ENCODE measurements at places on chromosomes 2 and 18.
A peak's percentile ranks its signal among the peaks of the same experiment; 100 is the strongest.

DNA sequence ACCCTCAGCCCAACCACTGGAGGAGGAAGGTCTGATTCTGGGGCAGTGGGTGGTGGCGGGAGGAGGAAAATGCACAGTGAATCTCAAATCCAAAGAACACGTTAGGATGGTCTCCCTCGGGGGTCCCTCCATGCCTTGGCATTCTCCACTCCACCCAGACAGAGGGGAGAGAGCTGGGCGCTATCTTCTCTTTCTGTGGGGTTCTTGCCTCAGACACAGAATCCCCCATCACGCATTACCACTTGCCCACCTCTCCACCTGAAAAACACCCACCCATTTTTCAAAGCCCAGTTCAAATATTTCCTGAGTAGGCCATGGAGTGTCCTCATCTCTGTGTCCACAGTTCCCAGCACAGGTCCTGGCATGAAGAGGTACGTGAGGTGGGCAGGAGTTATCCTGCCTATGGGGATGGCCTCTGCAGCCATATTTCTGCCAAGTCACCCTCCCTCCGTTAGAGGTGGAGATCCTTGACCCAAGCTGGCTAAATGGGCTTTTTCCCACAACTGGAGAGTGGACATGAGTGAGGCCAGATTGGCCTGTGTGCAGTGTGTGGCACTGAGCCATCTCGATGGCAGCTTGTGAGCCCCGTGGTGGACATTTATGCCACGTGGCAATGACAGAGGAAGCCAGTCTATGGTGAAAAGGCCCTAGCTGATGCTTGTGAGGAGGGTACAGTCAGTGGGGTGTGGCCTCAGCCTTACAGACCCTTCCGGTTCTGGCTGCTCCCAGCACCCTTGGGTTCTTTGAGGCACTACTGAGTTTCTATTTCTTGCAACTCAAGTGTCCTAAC, 9.5 kb upstream of the TEX261 start:
- no peak for DNase-seq

GRCh38 chr2:167703441-167703840, 544.0 kb downstream of the STK39 start:
- DNase-seq, result no peak

DNA sequence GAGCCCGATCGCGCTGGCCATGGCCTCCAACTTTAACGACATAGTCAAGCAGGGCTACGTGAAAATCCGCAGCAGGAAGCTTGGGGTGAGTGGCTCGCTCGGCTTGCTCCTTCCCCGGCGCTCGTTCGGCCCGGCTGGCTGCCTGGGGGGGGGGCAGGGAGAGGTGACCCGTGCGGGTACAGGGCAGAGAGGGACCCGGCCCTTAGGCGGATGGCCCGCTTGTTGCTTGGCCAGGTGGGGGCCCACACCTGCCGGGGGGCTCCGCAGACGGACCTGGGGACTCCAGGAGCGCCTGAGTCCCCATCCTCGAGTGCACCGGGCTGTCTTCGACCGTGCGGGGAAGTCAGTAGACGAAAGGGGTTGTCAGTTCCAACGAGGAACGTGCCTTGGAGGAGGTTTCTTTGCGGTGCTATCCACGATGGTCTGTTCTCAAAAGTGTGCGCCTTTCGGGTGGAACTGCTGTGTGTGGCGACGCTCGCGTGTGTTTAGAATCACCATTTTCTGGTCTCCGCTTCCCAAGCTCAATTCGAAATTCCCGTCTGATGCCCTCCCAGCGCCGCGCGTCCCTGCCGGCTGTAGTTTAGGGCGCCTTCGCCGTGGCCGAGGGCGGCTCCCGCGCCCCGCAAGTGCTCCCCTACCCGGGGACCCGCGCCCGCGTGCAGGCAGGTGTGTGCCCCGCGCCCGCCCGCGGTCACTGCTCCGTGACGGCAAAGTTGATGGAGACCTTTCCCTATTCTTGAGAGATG, 711 bp downstream of the DOK6 start:
- DNase-seq, result no peak

- no peak for DNase-seq
These were observed 22.1 kb downstream of the KIF1A start for GRCh38 chr2:240797914-240798313.

DNA sequence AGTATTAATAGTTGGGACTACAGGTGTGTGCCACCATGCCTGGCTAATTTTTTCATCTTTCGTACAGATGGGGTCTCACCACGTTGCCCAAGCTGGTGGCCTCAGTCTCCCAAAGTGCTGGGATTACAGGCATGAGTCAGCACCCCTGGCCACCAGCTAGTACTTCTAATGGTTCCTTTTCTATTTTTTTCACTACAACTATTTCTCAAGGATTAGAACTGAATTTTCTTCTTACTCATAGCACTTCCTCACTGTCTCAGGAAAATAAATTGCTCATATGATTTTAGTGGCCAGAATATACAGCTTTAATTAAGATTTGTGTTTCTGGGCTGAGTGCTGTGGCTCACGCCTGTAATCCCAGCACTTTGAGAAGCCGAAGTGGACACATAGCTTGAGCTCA, 43.2 kb upstream of the SOS1 start:
- no peak for DNase-seq

DNA sequence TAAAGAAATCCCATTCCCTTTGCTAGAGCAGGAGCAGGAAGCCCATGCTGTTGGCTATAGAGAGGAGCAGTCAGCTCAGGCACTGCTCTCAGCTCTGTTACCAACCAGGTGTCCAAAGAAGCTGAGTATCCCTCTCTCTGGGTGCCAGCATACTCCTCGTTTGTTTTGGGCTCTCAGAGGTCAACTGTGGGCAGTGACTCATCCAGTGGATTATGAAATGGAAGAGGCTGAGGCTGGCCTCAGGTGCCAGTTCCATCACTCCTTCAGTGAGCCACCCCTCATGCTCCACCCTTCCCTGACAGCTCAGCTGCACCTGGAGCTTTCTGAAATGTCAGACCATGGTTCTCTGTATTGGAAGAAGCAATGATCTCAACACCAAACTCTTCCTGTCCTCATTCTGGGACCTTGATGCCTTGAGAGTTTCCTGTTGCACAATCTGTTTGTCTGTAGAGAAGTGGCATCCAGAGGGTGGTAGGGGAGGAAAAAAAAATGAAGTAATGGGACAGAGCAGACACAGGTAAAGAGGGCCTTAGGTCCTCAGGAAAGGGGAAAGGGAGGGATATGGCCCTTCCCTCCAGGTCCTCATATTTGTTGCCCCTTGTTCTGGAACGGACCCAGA, 31.2 kb upstream of the EN1 start:
- no peak for DNase-seq

DNA sequence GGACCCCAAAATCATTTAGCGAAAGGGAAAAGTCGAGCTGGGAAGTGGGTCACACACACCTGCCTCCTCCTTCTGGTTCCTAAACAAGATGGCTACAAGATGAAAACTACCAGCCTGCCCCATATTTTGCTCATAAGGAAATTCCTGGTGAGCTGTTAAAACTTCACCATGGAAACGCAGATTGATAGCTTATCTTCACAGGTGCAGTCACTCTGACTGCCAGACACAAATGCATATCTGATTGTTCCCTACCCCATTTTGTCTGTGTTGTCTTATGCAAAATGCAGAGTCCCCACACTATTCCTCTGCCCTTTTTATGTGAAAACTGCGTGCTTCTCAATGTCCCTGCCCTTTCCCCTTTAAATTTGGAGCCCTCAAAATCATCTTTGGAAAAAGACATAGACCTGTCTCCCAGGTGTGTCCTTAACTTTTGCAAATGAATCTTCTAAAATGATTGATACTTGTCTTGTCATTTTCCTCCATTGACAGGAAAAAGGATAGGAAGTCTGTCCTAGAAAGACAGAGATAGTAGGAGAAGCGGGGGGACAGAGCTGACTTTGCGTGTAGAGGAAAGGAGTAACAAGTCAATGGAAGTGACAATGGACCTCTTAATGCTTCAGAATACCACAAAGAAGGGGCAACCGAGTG, 38.9 kb upstream of the THOC1 start:
- no peak for DNase-seq

GRCh38 chr2:215363039-215363438, 51.2 kb downstream of the ATIC start:
- no peak for DNase-seq

- no peak for DNase-seq
These were observed 23.6 kb downstream of the ZBTB7C start for GRCh38 chr18:48385596-48385995.

- no peak for DNase-seq
These were observed 24.8 kb downstream of the NOP58 start for GRCh38 chr2:202290316-202290715.

- DNase-seq, result no peak
These were observed 44.3 kb upstream of the TMEM87B start for GRCh38 chr2:112010751-112011150.

- DNase-seq, result peak; percentile 52
These were observed 74.2 kb downstream of the RAB31 start for GRCh38 chr18:9782073-9782857.

GRCh38 chr2:209565896-209566582, 142.2 kb downstream of the MAP2 start:
- no peak for DNase-seq

- DNase-seq, result no peak
These were observed 32.5 kb upstream of the FOSL2 start for GRCh38 chr2:28360058-28360717.

GRCh38 chr2:161265874-161266273, 42.4 kb upstream of the PSMD14 start:
- DNase-seq, result no peak

DNA sequence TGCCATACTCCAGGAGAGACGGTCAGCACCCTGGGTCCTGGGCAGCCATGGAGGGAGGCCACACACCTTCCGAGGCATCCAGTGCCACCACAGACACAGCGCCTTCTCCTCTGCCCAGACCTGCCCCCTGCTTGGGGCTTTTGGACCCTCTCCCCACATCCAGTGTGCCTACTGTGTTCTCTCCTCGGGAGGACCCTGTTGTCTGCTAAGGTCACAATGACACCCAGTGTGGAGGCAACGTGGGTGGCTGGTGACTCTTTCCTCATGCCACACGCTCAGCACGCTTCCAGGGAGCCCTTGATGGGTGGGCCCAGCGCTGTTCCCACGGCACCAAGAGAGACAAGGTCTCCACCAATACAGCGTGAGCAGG, 251.9 kb downstream of the EIPR1 start:
- DNase-seq, result no peak

GRCh38 chr2:227013881-227014280, 150.1 kb downstream of the COL4A4 start:
- DNase-seq, result no peak

GRCh38 chr2:64626963-64627760, 26.6 kb downstream of the SERTAD2 start:
- no peak for DNase-seq

GRCh38 chr2:42575458-42576064, 7.1 kb downstream of the MTA3 start:
- DNase-seq, result no peak

GRCh38 chr2:224757934-224758548, 41.9 kb upstream of the CCDC195 start:
- no peak for DNase-seq

GRCh38 chr2:17543131-17543660, 2.7 kb downstream of the VSNL1 start:
- DNase-seq, result no peak

- no peak for DNase-seq
These were observed 55.6 kb upstream of the TEX51 start for GRCh38 chr2:126843081-126843480.

- DNase-seq, result no peak
These were observed 69.0 kb downstream of the ANKRD44 start for GRCh38 chr2:197241596-197241995.

DNA sequence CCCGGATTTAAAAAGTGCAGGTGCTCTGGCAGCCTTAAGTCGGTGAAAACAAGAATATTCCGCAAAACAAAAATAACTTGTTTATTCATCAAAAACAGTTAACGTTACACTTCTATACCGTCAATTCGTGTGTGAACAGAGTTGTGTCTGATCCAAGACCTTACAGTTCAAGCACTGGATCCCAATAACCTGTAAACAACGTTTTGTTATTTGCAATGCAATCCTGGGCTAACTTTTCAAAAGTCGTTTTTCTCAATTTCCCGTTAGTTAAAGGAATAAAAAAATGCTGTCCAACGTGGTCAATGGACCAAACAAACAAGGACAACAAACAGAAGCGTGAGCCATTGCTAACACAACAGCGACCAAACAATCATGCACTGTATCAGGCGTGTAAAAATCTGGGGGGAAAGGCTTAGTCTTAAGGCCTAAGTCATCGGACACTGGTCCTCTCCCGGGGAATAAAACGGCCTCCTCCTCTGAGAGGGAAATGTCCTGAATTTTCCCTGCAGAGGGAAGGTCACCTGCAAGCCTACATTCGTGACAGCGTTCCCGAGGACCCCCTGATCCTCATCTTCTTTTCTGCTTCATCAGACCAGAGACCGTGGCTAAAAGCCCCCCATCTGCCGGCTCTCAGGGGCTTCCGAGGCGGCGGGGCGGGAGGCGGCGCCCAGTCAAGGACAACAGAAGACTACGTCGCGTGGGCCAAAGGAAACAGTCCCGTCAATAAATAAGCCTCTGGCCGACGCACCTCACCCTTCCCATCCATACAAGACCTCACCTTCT, 490 bp downstream of the NDUFS1 start:
- no peak for DNase-seq

GRCh38 chr2:61853086-61853846, 594 bp downstream of the FAM161A start:
- DNase-seq, result no peak

DNA sequence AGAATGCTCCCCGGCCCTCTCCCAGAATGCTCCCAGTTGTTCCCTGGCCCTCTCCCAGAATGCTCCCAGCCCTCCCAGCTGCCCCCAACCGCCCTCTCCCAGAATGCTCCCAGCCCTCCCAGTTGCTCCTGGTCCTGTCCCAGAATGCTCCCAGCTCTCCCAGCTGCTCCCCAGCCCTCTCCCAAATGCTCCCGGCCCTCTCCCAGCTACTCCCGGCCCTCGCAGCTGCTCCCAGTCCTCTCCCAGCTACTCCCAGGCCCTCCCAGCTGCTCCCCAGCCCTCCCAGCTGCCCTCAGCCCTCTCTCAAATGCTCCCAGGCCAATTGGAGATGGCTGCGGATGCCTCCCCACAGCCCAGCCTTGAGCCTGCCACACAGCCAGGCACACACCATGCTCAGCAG, 31.1 kb downstream of the BIN1 start:
- DNase-seq, result no peak

- no peak for DNase-seq
These were observed 892.1 kb upstream of the DDX18 start for GRCh38 chr2:116922414-116922813.

DNA sequence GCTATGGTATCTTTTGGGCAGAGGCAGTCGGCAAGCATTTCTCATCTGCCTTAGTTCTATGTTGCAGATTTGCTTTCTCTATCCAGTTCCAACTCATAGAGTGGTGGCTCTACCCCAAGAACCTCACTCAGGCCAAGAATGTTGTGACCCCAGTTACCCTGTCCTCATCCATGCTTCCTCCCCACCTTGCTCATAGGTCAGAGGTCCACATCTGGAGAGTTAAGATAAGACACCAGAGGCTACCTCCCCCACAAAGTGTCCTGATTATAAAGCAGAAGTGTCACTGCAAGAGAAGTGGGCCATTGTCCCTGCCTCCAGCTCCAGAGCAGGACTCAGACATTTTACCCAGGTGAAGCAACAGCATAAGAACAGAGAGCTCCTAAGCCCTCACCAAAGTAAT, 276.8 kb upstream of the CHST9 start:
- DNase-seq, result no peak

GRCh38 chr2:240425236-240425615, 10.2 kb upstream of the GPC1 start:
- DNase-seq, result no peak

Measured in muscle of back (tissue), 13 donors.